ENCODE measurements at places on chromosomes 11 and 22.

GRCh38 chr22:44807915-44808690 is 55.7 kb downstream of the ARHGAP8 start:
- DNase-seq = no peak

GRCh38 chr11:100545556-100545955 is 141.5 kb upstream of the ARHGAP42 start:
- DNase-seq = no peak

DNA sequence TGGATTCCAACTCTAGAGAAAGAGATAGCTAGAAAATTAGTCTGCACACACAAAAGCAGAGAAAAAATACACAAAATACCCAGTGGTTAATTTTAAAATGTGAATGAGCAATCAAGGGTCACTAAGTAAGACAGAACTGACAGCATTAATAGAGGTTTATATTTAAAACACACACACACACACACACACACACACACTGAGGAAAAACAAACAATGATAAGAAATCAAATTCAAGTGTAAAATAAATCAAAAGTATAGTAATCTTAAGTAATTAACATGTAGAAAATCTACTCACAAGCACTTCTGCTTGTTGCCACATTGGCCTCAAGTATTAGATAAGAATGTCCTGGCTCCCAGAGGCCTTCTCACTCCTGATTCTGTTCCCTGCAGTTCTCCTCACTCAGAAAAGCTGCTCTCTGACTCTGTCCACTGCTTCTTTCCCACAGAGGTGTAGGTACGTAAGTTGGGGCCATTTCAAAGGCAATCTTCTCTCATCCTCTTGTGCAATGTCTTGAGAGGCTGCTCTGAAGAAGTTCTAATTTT is 33.3 kb upstream of the OLFML1 start:
- DNase-seq = no peak

- DNase-seq = peak; percentile 57
Observed at GRCh38 chr11:84800755-84801346, 826.3 kb downstream of the DLG2 start.

DNA sequence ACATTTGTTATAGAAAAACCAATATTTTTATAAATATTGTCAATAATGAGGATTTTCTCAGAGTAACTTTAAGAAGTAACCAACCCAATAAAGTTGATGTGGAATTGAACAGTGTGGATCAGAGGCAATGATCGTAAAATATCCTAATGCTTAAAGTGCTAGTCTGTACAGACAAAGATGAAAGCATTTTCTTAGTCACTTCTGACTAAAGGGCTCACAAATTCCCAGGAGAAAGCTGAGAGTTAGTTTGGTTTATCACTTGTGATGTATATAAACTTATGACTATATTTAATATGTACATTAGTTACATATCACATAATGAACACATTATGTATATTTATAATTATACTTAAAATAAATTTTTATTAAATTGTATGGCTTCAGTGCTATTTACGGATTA is 25.4 kb upstream of the DDI1 start:
- DNase-seq = peak; percentile 20

All from HCEC 1CT (cell line).